ENCODE measurements at places on chromosomes 1 and 21. TPM values are rescaled to one million over a fixed set of nuclear protein-coding genes. Genes with fewer than 3 reads are reported as not detected.

The ZNF670 gene
- total RNA-seq, result 1.8 TPM

DNA sequence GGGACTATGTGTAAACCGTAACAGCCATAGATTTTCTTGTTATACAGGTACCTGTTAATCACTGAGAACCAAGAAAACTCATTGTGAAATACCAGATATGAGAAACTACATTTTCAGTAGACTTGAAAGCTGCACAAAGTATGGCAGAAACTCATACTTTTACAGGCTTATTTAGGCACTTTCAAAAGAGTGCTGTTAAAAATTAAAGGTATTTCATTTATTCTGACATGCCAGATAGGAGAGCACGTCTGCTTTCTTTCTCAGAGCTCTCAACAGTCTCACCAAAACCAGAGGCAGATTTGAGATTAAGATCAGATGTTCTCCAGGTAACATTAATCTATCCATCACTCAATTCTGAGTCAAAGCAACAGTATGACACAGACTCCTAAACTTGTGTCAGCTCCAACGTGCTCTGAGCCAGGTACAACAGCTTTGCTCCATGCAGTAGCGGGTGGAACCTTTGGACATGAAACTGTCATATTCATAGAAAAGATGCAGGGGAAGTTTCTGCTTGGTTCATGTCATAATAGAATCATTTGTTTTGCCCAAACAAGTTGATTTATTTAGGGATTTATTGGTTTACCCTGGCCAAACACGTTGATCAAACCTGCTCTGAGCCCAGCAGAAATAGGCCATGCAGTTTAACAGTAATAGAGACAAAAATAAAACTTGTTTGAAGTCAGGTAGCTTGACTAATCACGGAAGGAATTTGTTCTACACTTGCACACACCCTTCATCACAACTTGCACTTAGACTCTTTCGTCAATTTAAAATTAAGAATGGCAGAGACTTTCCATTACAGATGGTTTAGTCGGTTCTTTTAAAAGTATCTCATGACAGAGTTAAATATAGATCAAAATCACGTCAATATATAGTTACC is 20.8 kb upstream of the TSNAX start:
- no peaks in the 10 kb centered on the region for H3K4me1 ChIP-seq
- DNase-seq, result no peak
- no peak overlapping the region for H3K27ac ChIP-seq
- no peaks in the 10 kb centered on the region for H3K27me3 ChIP-seq

The OR2AJ1 gene
- not detected for total RNA-seq

The GPR61 gene
- not detected for total RNA-seq

DNA sequence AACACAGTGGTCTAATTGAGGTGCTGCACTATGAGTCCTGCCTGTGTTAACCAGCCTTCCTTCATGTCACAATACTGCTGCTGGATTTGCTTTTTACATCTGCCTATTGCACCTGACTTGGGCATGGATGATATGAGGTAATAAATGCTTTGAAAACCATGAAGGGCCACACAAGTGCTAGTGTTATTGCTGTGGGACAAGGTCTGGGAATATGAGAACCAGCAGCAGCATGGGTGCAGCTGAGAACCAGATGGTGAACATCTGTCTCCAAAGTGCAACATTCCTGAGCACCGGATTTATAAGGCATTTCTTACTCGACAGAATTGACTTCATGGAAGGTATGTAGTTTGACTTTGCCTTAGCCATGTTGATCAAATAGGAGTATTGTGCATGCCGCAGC is 16.6 kb downstream of the TRIM45 start:
- H3K27ac ChIP-seq, result no peak overlapping the region
- H3K4me3 ChIP-seq, result no peak overlapping the region
- no peaks in the 10 kb centered on the region for H3K36me3 ChIP-seq
- H3K27me3 ChIP-seq, result no peaks in the 10 kb centered on the region
- no peaks in the 10 kb centered on the region for H3K4me1 ChIP-seq

The ILDR2 gene
- total RNA-seq, result 5.1 TPM

DNA sequence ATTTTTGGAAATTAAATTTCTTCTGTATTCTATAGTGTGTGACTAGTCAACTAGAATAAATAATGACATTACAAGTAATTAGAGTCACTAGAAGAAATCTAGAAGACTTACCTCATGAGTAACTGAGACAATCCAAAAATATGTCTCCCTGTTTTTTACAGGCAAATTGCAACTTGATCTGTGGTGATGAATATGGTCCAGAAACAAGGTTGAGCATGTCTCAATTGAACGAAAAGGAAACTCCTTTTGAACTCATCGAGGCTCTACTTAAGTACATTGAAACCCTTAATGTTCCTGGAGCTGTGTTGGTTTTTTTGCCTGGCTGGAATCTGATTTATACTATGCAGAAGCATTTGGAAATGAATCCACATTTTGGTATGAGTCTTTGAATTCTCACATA is 36.7 kb downstream of the DHX9 start:
- DNase-seq, result no peak
- H3K27ac ChIP-seq, result no peak overlapping the region

DNA sequence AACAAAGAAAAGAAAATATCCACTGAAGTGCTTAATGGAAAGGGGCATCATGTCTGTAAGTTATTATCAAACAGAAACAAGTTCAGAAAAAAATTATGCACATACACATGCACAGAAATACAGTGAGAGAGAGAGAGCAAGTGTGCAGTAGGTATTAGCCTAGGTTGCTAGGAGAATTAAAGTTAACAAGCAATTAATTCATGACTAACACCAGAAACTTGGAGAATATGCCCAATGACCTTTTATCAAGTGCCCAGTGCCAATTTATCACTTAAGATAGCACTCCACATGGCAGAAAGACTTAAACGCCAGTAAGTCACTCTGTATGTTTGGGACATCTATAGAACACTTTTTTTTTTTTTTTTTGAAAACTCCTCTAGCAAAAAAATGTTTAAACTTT is 56.2 kb upstream of the SLC16A1 start:
- no peak overlapping the region for H3K4me3 ChIP-seq
- H3K27me3 ChIP-seq, result no peaks in the 10 kb centered on the region
- no peak for DNase-seq
- H3K27ac ChIP-seq, result no peak overlapping the region

The PTPN14 gene
- 39.0 TPM for total RNA-seq

- no peak overlapping the region for H3K27ac ChIP-seq
- no peaks in the 10 kb centered on the region for H3K36me3 ChIP-seq
- DNase-seq, result no peak
- H3K4me3 ChIP-seq, result no peak overlapping the region
- H3K4me1 ChIP-seq, result peaks cover 5% of the 10 kb centered on the region
Observed at GRCh38 chr21:32340863-32341848, 42.5 kb downstream of the MRAP start.

The MRTO4 gene
- 22.6 TPM for total RNA-seq

GRCh38 chr1:232316864-232317263 is 313.1 kb downstream of the SIPA1L2 start:
- H3K4me3 ChIP-seq, result no peak overlapping the region
- DNase-seq, result no peak
- H3K36me3 ChIP-seq, result no peaks in the 10 kb centered on the region
- no peak overlapping the region for H3K27ac ChIP-seq

- DNase-seq, result no peak
- H3K27me3 ChIP-seq, result no peaks in the 10 kb centered on the region
- H3K27ac ChIP-seq, result no peak overlapping the region
- H3K4me1 ChIP-seq, result no peaks in the 10 kb centered on the region
Observed at GRCh38 chr1:242402956-242403355, 121.5 kb downstream of the PLD5 start.

DNA sequence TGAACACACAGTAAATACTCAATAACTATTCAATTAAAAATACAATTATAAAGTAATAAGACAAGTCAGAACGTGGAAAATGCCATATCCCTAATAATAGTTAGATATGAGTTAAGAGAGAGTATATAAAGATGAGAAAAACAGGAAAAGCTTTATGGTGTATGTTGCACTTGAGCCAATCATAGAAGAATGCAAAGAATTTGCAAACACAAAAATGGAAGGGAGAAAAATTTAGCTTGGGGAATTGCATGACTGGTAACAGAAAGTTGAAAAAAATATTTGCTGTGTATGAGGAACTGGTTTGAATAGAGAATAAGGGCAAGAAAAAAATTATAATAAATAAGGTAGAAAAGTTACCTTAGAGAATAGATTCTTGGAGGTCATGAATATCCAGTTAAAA is 739.6 kb upstream of the CXADR start:
- no peak overlapping the region for H3K4me3 ChIP-seq
- H3K27ac ChIP-seq, result no peak overlapping the region
- no peaks in the 10 kb centered on the region for H3K4me1 ChIP-seq
- no peak for DNase-seq
- no peaks in the 10 kb centered on the region for H3K27me3 ChIP-seq
- no peaks in the 10 kb centered on the region for H3K36me3 ChIP-seq

- no peak overlapping the region for H3K4me3 ChIP-seq
- H3K36me3 ChIP-seq, result no peaks in the 10 kb centered on the region
- no peaks in the 10 kb centered on the region for H3K27me3 ChIP-seq
- DNase-seq, result no peak
- no peaks in the 10 kb centered on the region for H3K4me1 ChIP-seq
Observed at GRCh38 chr21:32185726-32186125, 93.1 kb downstream of the MIS18A start.

- no peak overlapping the region for H3K27ac ChIP-seq
- DNase-seq, result no peak
- no peak overlapping the region for H3K4me3 ChIP-seq
- no peaks in the 10 kb centered on the region for H3K36me3 ChIP-seq
- H3K27me3 ChIP-seq, result no peaks in the 10 kb centered on the region
- no peaks in the 10 kb centered on the region for H3K4me1 ChIP-seq
Observed at GRCh38 chr1:92066321-92066720, 8.9 kb downstream of the SETSIP start.

- H3K4me3 ChIP-seq, result no peak overlapping the region
- H3K4me1 ChIP-seq, result no peaks in the 10 kb centered on the region
- DNase-seq, result no peak
- no peaks in the 10 kb centered on the region for H3K27me3 ChIP-seq
Observed at GRCh38 chr1:115557715-115558114, 84.1 kb upstream of the VANGL1 start.

The SPRR5 gene
- total RNA-seq, result not detected

All from tibial nerve (tissue), 4 donors.